ENCODE measurements at places on chromosomes 3 and 15. TPM values are rescaled to one million over a fixed set of nuclear protein-coding genes. Genes with fewer than 3 reads are reported as not detected.

Gene IL17RB
- total RNA-seq, result 16.0 TPM

Gene IL12A
- 1.0 TPM for total RNA-seq

Gene AGTR1
- total RNA-seq, result not detected

Gene C3orf70
- total RNA-seq, result 0.12 TPM

Gene GABRA5
- not detected for total RNA-seq

Gene CHRNA5
- total RNA-seq, result 34.9 TPM

Gene CFAP161
- not detected for total RNA-seq

Gene ZBTB20
- 28.3 TPM for total RNA-seq

Gene VGLL3
- 40.0 TPM for total RNA-seq

Gene TMEM207
- total RNA-seq, result 1.4 TPM

Gene TRH
- not detected for total RNA-seq

Gene VWA5B2
- total RNA-seq, result 0.90 TPM

Gene HOMER2
- total RNA-seq, result 32.2 TPM

Gene ATP10A
- 3.0 TPM for total RNA-seq

Gene APEH
- 187 TPM for total RNA-seq

Gene CCDC191
- 5.9 TPM for total RNA-seq

Gene GOLGA6C
- not detected for total RNA-seq

Gene GABRG3
- total RNA-seq, result not detected

Gene XCR1
- total RNA-seq, result not detected

Gene TOMM70
- total RNA-seq, result 49.5 TPM

Gene REC114
- not detected for total RNA-seq

Gene HACD2
- total RNA-seq, result 55.4 TPM

Data from Calu3 (cell line).